ENCODE measurements at places on chromosomes 7 and 10. TPM values are rescaled to one million over a fixed set of nuclear protein-coding genes. Genes with fewer than 3 reads are reported as not detected.

The NFKB2 gene
- total RNA-seq = 256 TPM

The PDGFA gene
- total RNA-seq = 0.70 TPM

The CCDC201 gene
- total RNA-seq = not detected

GRCh38 chr10:128300290-128300824, 174.1 kb upstream of the MKI67 start:
- no peaks in the 10 kb centered on the region for H3K4me1 ChIP-seq
- no peak overlapping the region for H3K4me3 ChIP-seq

DNA sequence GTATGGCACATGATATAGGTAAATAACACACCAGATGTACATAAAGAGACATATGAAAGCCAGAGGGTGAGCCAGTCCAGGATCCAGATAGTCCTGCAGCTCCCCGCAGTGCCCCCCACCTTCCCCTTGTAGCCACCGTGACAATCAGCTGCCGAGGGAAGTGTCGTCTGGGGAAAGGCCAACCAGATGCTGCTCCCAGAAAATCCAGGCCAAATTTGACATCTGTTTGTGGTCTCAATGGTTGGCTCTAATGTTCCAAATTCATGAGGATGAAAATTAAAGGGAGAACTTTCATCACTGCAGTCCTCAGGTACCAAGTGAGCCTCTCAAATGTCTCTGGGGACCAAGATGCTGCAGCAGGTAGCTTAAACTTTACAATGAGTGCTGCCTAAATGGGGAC, 210.3 kb downstream of the PTEN start:
- no peak overlapping the region for H3K27ac ChIP-seq
- peaks cover 4% of the 10 kb centered on the region for H3K4me1 ChIP-seq
- H3K36me3 ChIP-seq = no peaks in the 10 kb centered on the region
- no peak for DNase-seq
- no peak overlapping the region for H3K4me3 ChIP-seq

DNA sequence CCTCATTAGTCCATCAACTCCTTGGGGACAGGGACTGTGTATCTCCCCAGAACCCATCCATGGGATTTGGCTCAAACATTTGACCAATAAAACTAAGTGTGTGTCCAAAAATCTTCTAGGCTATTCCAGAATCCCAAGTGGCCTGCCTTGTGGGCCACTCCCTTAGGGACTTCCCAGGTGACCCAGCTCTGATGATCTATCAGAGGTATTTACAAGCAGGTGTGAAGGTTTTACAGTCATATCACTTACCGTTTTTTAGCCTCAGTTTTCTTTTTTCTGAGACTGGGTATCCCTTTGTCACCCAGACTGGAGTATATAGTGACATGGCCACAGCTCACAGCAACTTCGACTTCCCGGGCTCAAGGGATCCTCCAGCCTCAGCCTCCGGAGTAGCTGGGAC, 64.4 kb downstream of the PIP4K2A start:
- H3K27ac ChIP-seq = peak overlapping the region; percentile 58
- DNase-seq = no peak
- no peak overlapping the region for H3K4me3 ChIP-seq

- H3K4me1 ChIP-seq = no peaks in the 10 kb centered on the region
- no peak overlapping the region for H3K27ac ChIP-seq
- no peak overlapping the region for H3K4me3 ChIP-seq
- H3K27me3 ChIP-seq = no peaks in the 10 kb centered on the region
- no peak for DNase-seq
- no peaks in the 10 kb centered on the region for H3K36me3 ChIP-seq
These were observed 13.7 kb downstream of the AGR2 start for GRCh38 chr7:16791071-16791470.

GRCh38 chr10:22649390-22649841, 65.0 kb downstream of the PIP4K2A start:
- no peaks in the 10 kb centered on the region for H3K36me3 ChIP-seq
- H3K4me3 ChIP-seq = peak overlapping the region; percentile 25
- H3K27me3 ChIP-seq = no peaks in the 10 kb centered on the region
- peaks cover 91% of the 10 kb centered on the region for H3K4me1 ChIP-seq
- peak overlapping the region; percentile 58 for H3K27ac ChIP-seq
- no peak for DNase-seq

GRCh38 chr10:89347701-89348457, 20.1 kb downstream of the IFIT3 start:
- H3K4me1 ChIP-seq = no peaks in the 10 kb centered on the region
- H3K27ac ChIP-seq = no peak overlapping the region
- H3K36me3 ChIP-seq = no peaks in the 10 kb centered on the region
- H3K27me3 ChIP-seq = no peaks in the 10 kb centered on the region
- DNase-seq = no peak
- no peak overlapping the region for H3K4me3 ChIP-seq

GRCh38 chr7:27180431-27181420, 4.3 kb downstream of the HOXA11 start:
- H3K27ac ChIP-seq = no peak overlapping the region
- DNase-seq = no peak
- H3K36me3 ChIP-seq = no peaks in the 10 kb centered on the region
- H3K27me3 ChIP-seq = peaks cover 73% of the 10 kb centered on the region

DNA sequence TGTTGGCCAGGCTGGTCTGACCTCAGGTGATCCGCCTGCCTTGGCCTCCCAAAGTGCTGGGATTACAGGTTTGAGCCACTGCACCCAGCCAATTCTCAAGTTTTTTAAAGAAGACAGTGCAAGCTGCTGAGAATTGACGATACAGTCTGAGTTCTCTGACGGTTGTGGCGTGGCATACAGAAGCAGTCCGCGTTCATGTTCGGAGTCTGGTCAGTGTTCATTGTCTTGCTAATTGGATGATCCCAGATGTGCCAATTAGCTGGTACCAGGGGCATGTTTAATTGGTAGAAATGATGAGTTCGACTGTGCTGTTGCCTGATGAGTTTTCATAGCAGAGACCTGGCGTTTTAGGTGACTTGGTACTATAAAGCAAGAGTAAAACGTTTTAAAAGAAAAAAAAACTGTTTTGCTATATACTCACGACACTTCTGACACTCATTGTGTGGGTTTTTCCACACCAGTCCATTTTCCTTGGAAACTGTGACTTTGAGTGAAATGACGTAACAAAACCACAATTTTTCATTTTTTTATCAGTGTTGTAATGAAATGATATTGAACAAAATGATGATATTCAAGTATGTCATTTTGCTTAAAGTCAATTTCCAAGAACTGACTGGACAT, 32.3 kb downstream of the CAMK1D start:
- no peaks in the 10 kb centered on the region for H3K36me3 ChIP-seq
- H3K4me3 ChIP-seq = no peak overlapping the region
- no peak overlapping the region for H3K27ac ChIP-seq

GRCh38 chr10:110209454-110209925, 2.1 kb downstream of the MXI1 start:
- H3K27ac ChIP-seq = peak overlapping the region; percentile 98
- no peaks in the 10 kb centered on the region for H3K27me3 ChIP-seq
- peak overlapping the region; percentile 94 for H3K4me3 ChIP-seq
